RPMI7951 (cell line): ENCODE measurements at places on chromosomes 7 and 10. TPM values are rescaled to one million over a fixed set of nuclear protein-coding genes. Genes with fewer than 3 reads are reported as not detected.

GRCh38 chr10:131944976-131945695 lies 36.6 kb downstream of the BNIP3 start:
- no peak for DNase-seq

DNA sequence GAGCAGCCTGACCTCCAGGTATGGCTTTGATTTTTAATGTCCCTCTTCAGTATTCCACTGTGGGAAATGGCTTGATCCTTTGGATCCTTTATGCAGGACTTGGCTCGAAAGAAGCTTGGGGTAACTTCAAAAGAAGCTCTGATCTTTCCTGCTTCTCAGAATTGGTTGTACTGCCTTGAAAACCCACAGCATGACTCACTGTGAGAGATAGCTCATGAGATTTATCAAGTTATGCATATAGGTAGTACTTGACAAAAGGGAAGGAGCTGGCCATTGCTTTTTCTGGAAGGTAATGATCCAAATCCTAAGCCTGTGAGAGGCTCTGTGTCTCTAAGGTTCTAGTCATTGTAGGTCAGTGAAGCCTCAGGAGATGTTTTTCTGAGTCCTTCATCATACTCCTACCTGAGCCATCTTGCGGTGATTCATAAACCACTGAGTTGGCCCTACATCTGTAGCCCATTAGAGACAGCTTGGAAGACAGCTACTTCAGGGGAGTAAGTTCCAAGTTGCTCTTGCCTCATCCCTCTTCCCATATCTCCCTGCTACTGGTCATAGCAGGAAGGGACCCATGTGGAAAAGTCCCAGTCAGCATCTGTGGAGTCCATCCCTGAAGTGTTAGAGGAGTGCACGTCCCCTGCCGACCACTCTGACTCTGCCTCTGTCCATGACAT lies 36.7 kb upstream of the NFKB2 start:
- peak; percentile 43 for DNase-seq

GRCh38 chr10:97034958-97035769 lies 150.6 kb downstream of the SLIT1 start:
- no peak for DNase-seq

GRCh38 chr7:114864278-114864677 lies 57.6 kb upstream of the MDFIC start:
- peak; percentile 25 for DNase-seq

- DNase-seq = peak; percentile 34
Observed at GRCh38 chr10:74593470-74593869, 232.9 kb upstream of the KAT6B start.

GRCh38 chr7:30800785-30801252 lies 29.6 kb downstream of the MINDY4 start:
- peak; percentile 100 for DNase-seq

DNA sequence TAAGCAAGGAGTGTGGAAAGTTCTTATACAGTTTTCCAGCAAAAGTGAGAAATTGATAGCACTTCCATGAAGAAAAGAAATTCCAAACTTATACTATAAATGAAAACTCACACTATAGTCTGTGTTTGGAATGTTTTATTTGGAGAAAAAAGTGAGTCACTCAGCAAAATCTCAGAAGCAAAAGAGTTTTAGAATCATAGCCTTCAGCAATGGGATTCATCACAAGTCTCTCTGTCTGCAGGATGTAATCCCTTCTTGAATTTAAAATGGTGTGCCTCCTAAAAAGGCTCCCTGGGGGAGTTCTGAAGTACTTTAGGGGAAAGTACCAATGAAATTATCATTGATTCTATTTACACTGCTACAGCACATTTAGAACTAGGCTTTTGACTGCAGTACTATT lies 756.4 kb downstream of the XPNPEP1 start:
- DNase-seq = no peak

The SVIL gene
- 23.4 and 23.7 TPM in 2 replicates for total RNA-seq

The NAT16 gene
- total RNA-seq = not detected in 2 replicates

The CPED1 gene
- 28.2 and 33.6 TPM in 2 replicates for total RNA-seq

DNA sequence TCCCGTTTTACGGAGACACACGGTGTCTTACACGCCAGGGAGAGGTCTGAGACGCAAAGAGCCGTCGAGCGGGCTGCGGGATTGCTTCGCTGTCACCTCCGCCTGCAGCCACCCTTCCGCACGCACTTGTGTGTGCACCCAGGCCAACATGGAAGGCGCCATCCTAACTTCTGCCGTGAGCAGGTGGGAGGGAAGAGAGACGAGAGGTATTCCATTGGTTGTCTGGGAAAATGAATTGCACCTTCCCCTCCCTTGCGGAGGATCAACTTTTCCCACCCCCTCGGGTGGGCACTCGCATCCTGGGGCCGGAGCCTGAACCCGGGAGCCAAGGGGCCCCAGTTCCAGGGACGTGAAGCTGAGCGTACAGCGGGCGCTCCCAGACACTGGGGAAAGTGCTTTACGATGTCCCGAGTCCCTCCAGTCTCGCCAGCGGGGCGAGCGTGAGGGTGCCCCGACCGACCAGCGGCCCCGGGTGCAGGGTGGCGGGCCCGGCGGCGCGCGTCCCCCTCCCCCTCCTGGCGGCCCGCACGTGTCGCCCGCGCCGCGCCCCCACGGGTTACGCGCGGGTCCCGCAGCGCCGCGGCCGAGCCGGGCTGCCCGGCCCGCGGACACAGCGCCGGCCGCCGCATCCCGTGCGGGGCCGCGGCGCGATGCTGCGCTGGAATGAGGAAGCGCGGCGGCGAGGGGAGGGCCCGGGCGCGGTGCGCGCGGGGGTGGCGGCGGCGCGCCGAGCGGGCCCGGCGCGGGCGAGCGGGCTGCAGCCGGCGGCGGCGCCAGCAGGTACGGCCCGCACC lies 984 bp upstream of the IKZF1 start:
- no peak for DNase-seq

The HOXA9 gene
- total RNA-seq = 0.12 TPM in 1 of 2 replicates, not detected in the other

DNA sequence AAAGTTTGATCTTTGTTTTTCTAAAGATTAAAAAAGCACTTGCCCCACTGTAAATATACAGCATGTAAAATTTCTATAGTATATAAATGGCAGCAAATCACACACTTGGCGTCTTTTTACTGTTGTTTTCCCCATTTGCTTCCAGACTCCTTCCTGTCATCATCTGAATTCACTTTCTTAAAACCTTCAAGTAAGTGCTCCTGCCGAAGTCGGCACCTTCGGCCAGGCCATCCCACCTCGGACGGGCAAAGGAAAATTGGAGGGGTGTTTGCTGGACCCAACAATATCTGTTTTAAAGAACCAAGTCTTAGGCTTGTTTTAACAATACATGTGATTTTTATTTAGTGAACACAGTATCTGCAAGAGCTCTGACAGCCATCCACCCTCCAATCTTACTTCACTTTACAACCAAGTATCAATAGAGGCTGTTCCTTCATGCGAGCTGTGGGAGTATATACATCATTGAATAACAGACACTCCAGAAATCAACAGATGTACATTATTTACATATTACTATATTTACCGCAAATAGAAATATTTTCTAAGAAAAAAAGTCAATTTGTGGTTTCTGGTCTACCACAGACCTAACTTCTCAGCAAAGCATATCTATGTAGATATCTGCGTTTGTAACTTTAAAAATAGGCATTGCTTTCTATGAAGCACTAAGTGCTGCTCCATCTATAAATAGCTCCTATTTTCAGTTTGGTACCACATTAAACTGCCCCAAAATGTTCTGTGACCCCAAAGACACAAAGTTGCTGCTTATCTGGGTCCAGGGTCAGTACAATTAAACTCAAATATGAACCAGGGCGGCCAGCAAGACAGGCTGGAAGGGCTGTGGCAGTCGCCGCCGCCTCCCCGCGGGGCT lies 110.7 kb downstream of the CYTH3 start:
- no peak for DNase-seq

- DNase-seq = no peak
Observed at GRCh38 chr7:15915686-15916293, 229.3 kb upstream of the MEOX2 start.

DNA sequence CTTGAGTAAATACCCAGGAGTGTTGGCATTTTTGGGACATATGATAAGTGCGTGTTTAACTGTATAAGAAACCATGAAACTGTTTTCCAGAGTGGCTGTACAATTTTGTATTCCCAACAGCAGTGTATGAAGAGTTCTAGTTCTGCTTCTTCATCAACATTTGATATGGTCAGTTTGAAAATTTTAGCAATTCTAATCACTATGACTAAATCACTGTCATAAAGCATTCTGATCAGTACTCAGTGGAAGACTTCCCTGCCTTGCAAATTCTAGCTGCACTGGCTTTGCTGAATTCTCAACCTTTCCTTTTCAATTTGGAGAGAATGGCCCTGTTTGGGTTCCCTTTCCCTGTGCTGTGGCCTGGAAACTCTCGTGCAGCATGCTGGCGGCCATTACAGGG lies 18.6 kb upstream of the FAM221A start:
- no peak for DNase-seq

The IL2RA gene
- not detected in 2 replicates for total RNA-seq

GRCh38 chr10:282294-283139 lies 147.3 kb downstream of the ZMYND11 start:
- peak; percentile 19 for DNase-seq

DNA sequence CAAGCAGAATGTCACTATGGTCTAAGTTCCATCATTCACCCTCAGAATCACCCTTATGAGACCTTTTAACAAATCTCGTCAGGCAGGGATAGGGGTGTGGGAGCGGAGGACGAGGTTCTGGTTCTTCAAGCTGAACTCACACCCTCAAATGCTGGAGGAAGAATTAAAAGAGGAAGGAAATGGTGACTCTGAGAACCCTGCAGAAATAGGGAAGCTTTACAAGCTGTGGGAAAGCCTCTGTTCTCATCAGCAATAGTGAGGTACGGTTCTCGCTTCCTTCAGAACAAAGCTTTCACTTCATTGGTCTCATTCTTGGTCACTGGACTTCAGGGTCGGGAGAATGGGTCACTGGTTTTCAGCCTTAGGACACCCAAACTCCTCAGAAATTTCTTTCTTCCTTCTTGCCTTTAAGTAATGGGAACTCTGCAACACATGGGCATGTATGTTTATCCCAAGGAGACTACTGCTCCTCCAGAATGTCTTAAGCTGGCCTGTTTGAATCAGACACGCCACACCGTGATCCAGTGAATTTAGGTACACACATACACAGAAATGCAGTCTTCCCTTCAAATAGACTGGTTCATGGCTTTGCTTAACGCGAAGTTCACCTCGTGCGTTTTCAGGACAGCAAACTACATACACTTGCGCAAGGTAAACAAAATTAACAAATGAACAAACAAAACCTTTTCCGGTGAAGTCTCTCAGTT lies 226.0 kb downstream of the SFMBT2 start:
- DNase-seq = no peak

GRCh38 chr10:24843256-24843655 lies 109.2 kb downstream of the PRTFDC1 start:
- no peak for DNase-seq

DNA sequence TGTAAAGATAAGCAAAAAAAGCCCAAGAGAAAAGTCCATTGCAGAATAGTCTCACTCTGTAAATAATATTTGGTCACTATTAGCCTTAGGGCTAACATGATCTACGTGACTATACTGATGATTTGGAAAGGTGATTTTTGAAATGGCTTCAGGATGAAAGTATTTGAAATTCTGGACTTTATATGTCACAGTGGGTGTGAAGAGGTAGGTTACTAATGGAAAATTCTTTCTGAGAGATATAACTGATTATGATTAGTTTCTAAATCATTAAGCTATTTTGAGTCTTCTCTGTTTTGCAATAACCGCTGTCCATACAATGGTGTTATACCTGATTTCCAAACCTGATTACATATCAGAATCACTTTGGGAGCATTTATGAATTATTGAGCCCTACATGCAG lies 20.1 kb upstream of the HBP1 start:
- DNase-seq = no peak

DNA sequence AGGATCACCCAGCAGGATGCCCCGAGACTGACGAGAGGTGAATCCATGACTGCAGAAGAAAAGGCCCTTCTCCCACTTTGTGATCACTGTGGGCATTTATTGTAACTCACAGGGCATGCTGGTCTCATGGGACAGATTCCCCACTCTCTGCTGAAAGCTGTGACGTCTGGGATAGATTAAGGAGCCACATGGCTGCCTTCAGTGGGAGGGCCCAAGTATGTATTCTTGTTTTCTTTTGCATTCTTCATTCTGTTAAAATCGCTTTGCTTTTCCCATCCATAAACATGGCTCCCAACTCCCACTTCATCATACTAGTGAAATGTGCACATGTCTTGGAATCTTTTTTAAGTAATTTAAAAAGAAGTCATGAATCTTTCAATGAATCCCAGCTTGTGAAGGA lies 67.2 kb downstream of the FAM107B start:
- DNase-seq = no peak

The GIMAP6 gene
- 0.48 TPM in 1 of 2 replicates, not detected in the other for total RNA-seq

- DNase-seq = no peak
Observed at GRCh38 chr7:39144420-39144819, 166.7 kb downstream of the POU6F2 start.

DNA sequence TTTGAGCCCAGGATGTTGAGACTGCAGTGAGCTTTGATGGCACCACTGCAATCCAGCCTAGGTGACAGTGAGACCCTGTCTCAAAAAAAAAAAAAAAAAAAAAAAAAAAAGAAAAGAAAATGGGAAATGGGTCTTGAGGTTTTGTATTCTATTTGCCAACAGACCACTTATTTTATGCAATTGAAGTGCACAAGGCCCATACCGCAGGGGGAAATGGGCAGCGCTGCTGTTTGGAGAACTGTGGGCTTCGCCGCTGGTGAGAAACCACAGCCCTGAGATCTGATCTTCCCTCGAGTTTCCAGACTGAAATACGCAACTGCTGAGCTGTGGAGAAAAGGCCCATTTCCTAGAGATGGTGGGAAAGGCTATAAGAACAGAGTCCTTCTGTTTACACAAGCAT lies 512.0 kb downstream of the TCERG1L start:
- no peak for DNase-seq

DNA sequence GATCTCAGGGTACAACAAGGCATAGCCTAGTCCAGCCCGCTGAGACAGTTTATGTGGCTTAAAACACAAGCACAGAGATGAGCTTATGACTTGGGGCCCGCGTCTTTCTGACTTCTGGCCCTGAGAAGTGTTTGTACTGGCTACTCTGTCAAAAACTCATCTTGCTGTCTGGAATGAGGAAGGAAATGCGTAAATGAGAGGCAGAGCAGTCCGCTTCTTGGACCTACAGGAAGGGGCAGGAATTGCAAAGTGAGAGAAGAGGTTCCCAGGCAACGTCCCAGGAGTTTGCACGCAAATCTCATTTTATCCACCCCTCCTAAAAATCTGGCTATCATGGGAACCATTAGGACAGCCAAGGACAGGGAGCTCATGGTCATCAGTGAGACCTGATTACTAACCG lies 5.5 kb downstream of the ANXA11 start:
- no peak for DNase-seq

DNA sequence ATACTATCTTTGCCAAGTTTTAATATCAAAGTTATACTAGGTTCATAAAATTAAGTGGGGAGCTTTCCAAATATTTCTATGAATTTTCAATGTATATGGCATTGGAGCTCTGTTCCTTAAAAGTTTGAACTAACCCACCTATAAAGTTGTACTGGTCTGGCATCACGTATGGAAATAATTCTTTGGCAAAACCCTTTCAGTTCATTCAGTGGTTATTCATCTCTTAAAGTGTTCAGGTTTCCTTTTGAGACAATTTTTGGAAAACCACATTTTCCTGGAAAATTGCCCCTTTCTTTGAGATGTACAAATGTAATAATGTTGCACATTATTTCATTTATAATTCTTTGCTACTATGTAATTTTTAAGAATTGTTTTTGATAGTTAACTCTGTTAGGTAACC lies 62.5 kb upstream of the INPP5A start:
- no peak for DNase-seq

The HOXA13 gene
- 1.7 and 2.3 TPM in 2 replicates for total RNA-seq

The OR6V1 gene
- not detected in 2 replicates for total RNA-seq

The LRRN3 gene
- total RNA-seq = 2.4 and 3.4 TPM in 2 replicates

The ZNF277 gene
- total RNA-seq = 25.4 and 34.5 TPM in 2 replicates

The GPR15LG gene
- total RNA-seq = not detected in 2 replicates
